ENCODE measurements at places on chromosomes 11 and 22.

DNA sequence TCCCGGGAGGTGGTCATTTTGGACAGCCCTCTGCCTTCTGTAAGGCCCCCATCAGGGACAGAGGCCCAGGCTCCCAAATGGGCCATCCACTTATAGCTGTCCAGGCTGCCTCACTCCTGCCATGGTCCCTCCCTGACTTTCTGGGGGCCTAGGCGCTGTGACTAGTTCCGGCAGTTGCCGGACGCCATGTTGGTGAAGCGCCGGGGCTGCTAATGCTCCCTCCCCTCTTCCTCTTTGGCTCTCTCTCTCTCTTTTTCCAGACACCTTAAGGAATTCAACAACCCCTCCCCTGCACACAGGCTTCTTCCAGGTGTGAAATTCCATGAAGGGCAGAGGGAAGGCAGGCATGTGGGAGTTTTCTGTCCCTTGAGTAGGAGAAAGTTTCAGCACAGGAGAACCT is 445.6 kb downstream of the SOX6 start:
- H3K4me3 ChIP-seq = no peak overlapping the region
- H3K36me3 ChIP-seq = no peaks in the 10 kb centered on the region
- peaks cover 4% of the 10 kb centered on the region for H3K4me1 ChIP-seq
- no peak for DNase-seq
- H3K27ac ChIP-seq = no peak overlapping the region
- H3K27me3 ChIP-seq = peaks cover 1% of the 10 kb centered on the region

DNA sequence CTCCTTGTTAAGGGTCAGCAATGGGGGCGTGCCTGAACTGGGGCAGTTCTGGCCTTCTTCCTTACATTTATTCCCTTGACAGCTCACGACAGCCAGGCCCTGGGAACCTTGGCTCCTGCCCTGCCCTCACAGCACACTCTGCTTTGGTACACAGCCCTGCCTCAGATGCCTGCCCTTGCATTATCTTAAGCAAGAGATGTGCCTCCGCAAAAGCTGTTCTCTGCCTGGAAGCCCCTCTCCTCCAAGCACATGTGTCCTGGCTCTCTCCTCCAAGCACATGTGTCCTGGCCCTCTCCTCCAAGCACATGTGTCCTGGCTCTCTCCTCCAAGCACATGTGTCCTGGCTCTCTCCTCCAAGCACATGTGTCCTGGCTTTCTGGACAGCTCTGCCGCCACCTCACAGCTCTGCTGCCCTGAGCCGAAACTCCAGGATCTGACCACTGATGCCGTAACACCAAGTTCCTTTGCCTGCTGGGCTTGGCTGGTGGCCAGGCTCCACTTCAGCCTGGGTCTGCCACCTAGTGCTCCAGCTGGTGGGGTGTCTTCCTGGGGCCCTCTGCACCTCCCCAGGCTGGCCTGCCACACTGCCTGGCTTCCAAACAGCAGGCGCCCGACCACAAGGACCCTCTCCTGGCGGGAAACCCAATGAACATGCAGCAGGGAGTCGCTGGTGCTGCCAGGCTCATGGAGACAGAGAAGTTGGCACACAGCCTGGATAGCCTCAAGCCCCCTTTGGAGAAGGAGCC is 53.0 kb downstream of the SCUBE1 start:
- no peak overlapping the region for H3K4me3 ChIP-seq
- H3K27ac ChIP-seq = no peak overlapping the region
- H3K36me3 ChIP-seq = no peaks in the 10 kb centered on the region
- H3K27me3 ChIP-seq = peaks cover 33% of the 10 kb centered on the region

- no peaks in the 10 kb centered on the region for H3K36me3 ChIP-seq
- no peak overlapping the region for H3K27ac ChIP-seq
- no peaks in the 10 kb centered on the region for H3K27me3 ChIP-seq
- H3K4me3 ChIP-seq = no peak overlapping the region
- no peak for DNase-seq
These were observed 100.7 kb upstream of the ANO3 start for GRCh38 chr11:26231252-26231661.

- H3K4me3 ChIP-seq = no peak overlapping the region
- H3K27me3 ChIP-seq = no peaks in the 10 kb centered on the region
- DNase-seq = no peak
- no peak overlapping the region for H3K27ac ChIP-seq
- H3K4me1 ChIP-seq = no peaks in the 10 kb centered on the region
These were observed 21.8 kb downstream of the NUCB2 start for GRCh38 chr11:17298302-17298701.

GRCh38 chr11:11020747-11021149 is 162.9 kb upstream of the ZBED5 start:
- peaks cover 4% of the 10 kb centered on the region for H3K27me3 ChIP-seq
- no peaks in the 10 kb centered on the region for H3K4me1 ChIP-seq
- H3K36me3 ChIP-seq = no peaks in the 10 kb centered on the region
- no peak for DNase-seq

GRCh38 chr11:90701716-90702115 is 478.9 kb upstream of the CHORDC1 start:
- H3K27me3 ChIP-seq = no peaks in the 10 kb centered on the region
- no peak overlapping the region for H3K27ac ChIP-seq
- DNase-seq = peak; percentile 9
- H3K4me3 ChIP-seq = no peak overlapping the region

GRCh38 chr11:5102246-5102645 is 32.9 kb downstream of the OR52E1 start:
- no peaks in the 10 kb centered on the region for H3K36me3 ChIP-seq
- DNase-seq = no peak
- H3K27ac ChIP-seq = no peak overlapping the region
- H3K27me3 ChIP-seq = no peaks in the 10 kb centered on the region

- H3K4me1 ChIP-seq = peaks cover 9% of the 10 kb centered on the region
- H3K4me3 ChIP-seq = no peak overlapping the region
- H3K36me3 ChIP-seq = no peaks in the 10 kb centered on the region
- no peak for DNase-seq
These were observed 51.8 kb downstream of the CD6 start for GRCh38 chr11:61023086-61023965.

DNA sequence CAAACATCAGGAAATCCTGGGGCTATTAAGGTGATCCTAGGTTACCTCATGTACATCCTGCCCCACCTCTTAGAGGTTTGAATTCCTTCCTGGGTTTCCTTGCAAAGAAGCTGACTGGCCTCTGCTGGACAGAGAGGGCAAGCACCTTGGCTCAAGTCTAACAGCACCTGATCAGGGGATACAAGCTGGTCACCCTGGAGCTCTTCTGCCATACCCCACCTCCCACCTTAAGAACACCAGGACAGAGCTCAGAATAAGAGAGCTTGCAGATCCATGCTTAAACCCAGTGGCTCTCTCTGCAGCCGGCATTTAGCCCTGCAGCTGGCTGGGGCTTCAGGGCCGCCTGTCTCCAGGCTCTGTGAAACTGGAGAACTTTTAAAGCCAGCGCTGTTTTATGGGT is 386.6 kb upstream of the NARS2 start:
- H3K36me3 ChIP-seq = no peaks in the 10 kb centered on the region
- peaks cover 10% of the 10 kb centered on the region for H3K4me1 ChIP-seq
- H3K4me3 ChIP-seq = peak overlapping the region; percentile 51
- DNase-seq = peak; percentile 27

DNA sequence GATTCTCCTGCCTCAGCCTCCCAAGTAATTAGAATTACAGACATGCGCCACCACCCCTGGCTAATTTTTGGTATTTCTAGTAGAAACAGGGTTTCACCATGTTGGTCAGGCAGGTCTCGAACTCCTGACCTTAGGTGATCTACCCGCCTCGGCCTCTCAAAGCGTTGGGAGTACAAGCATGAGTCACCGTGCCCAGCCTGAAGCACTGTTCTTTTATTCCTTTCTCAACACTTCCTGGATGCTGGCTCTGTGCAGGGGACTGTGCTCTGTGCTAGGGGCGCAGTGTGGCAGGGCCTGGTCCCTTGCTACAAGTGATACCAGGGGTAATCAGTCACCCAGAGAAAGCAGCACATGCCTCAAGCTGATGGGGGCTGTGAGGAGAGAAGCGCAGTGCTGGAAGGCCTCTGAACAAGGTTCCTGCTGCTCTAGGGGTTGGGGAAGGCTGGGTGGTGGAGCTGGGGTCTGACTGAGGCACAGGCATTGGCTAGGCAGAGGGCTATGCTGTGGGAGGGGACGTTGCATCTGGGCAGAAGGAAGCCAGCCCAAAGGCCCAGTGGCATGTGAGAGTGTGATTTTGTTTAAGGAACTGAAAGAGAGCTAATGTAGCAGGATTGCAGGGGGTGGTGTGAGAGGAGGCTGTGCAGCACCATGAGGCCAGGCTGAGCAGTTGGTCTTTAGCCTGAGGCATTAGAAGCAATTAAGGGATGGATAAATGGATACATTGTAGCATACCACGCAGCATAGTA is 42.5 kb downstream of the CABIN1 start:
- H3K4me1 ChIP-seq = no peaks in the 10 kb centered on the region
- no peak for DNase-seq
- no peaks in the 10 kb centered on the region for H3K27me3 ChIP-seq
- H3K4me3 ChIP-seq = no peak overlapping the region

GRCh38 chr11:108852701-108853100 is 187.8 kb downstream of the DDX10 start:
- no peaks in the 10 kb centered on the region for H3K36me3 ChIP-seq
- H3K4me3 ChIP-seq = no peak overlapping the region
- DNase-seq = no peak
- peaks cover 8% of the 10 kb centered on the region for H3K4me1 ChIP-seq
- H3K27me3 ChIP-seq = no peaks in the 10 kb centered on the region
- H3K27ac ChIP-seq = no peak overlapping the region

DNA sequence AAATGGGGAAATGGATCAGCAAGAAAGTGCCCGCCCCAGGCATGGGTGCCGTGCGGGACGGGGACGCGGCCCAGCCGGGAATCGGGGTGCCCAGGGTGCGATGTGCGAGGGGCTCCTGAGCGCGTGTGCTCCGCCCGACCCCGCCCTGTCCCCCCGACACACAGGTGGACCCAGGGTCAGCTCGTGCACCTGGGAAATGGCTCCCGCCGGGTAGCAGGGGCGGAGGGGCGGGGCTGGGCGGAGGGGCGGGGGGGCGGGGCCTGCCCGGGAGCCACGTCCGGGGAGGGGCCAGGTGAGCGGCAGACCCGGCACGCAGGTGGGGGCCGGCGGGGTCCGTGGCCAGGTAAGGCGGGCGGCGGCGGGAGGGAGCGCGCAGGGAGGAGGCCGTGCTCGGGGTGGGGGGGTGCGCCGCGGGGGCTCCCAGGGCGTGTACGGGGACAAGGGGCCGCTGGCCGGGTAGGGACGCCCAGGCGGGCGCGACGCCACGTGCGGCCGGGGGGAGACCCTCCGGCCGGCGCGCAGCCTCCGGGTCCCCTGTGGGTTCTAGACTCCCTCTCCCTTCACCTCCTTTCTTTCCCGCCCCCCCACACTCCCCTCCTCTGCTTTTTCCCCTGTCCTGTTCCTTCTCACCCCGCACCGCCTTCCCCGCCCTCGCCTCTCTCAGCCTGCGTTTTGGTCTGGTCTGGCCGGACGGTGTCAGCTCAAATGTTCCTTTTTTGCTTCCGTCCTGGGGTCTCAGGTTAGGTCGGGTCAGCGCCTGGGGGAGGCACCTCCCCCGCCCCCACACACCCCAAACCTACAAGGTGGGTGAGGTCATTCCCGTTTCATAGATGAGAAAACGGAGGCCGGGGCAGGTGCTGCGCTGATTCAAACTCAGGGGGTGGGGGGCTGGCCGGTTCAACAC is at the start of gene ARHGAP8:
Gene ARHGAP8 (plus strand): TSS at position 291 of the 904 bp plus-strand sequence. CDS start 33,953 bp downstream, outside the sequence.
- H3K27ac ChIP-seq = no peak within 1 kb of the TSS
- H3K36me3 ChIP-seq = no peaks in the 10 kb centered on the region
- peaks cover 5% of the 10 kb centered on the region for H3K4me1 ChIP-seq
- no peak for DNase-seq

DNA sequence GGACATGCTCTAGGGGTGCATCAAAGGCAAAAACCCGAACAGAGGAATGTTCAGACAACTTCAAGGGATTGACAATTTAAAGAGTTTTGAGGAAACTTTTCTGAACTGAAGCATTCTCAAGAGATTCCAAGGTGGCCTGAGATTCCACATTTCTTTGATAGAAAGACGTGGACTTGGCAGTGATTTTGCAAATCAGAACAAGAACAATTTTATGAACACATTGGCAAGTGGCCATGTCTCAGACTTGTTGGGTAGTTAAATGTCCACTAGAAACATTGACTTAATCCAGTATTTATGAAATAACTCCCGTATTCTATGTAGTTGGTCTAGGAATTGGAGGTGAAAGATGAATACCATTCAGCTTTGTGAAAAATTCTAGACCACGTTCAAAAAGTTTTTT is 13.8 kb downstream of the NCAM1 start:
- no peak for DNase-seq
- no peak overlapping the region for H3K4me3 ChIP-seq
- H3K4me1 ChIP-seq = peaks cover 5% of the 10 kb centered on the region
- H3K27me3 ChIP-seq = no peaks in the 10 kb centered on the region
- no peak overlapping the region for H3K27ac ChIP-seq

- no peaks in the 10 kb centered on the region for H3K27me3 ChIP-seq
- H3K4me3 ChIP-seq = no peak overlapping the region
These were observed 94.3 kb upstream of the ARHGAP42 start for GRCh38 chr11:100592619-100593260.

DNA sequence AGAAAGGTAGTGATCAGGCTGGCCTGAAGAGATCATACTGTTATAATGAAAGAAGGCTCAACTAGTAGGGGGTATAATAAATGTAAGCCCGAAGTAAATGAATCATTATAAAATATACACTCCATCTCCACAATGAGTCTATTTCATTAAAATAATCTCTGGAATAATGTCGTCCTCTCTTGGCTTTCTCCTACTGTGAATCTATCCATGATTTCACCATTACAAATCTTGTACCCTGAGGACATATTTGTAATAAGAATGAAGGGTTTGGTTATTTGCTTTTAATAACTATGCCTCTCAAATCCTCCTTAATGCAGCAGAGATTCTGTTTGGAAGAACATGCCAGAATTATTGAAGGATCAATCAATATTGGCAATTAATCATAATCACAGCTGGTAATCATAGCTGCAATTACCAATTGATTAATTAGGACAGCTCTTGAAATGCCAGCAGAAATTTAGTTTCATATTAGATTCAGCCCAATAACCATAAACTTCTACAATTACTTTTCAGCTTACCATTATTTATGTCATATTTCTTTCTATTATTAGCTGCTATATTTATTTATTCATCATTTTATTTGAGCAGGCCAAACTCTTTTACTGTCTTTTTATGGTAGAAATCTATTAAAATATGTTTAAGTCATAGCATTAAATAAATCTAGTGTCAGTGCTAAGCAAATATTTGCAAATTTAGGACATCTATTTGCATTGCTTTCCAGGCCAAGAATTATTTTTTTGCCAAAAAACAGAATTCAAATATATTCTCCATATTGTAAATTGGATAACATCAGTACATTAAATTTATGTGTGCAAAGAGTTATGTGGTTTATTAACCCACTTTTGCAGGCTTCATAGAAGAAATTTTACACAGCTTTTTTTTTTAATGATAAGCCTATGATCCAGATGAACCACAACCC is 588.4 kb upstream of the LRRC4C start:
- H3K4me1 ChIP-seq = no peaks in the 10 kb centered on the region
- no peak overlapping the region for H3K27ac ChIP-seq
- H3K27me3 ChIP-seq = no peaks in the 10 kb centered on the region
- no peak overlapping the region for H3K4me3 ChIP-seq
- DNase-seq = no peak
- no peaks in the 10 kb centered on the region for H3K36me3 ChIP-seq

DNA sequence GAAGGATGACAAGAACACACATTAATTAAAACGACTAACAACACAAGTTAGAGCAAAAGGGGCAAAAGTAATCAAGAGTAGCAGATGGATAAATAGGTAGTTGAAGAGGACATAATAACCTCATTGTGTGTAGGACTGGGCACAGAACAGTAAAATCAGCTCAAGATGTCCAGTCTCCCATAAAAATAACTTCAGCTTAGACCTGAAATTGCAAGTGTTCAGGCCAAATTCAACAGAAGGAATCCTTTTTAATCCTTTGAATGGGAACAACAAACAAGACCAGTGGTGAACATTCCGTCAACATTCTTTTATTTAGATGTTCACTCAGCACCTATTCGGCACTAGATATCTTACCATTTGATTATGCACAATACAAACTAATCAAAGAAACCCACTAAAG is 4.4 kb downstream of the MTMR2 start:
- no peaks in the 10 kb centered on the region for H3K27me3 ChIP-seq
- no peak overlapping the region for H3K27ac ChIP-seq
- no peaks in the 10 kb centered on the region for H3K4me1 ChIP-seq
- no peak for DNase-seq

All from neuronal stem cell (in vitro differentiated cells).